ENCODE measurements at places on chromosomes 7 and 10.

DNA sequence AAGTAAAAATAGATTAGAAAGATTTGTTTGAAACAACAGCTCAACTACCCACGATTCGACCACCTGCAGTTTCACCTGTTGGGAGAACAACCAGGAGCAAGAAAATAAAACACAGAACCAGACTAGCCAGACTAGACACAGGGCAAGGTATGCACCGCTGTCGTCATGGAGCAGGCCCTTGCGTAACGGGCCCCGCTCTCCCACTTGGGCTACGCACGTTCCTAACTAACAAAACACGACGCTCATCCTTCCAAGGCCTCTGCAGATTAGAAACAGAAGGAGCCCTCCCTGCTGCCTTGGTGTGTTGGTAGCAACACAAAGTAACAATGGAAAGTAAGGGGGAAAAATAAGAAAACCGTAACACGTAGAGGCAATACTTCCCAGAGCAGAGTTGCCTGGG, 45.1 kb upstream of the ELMO1 start:
- DNase-seq, result no peak

DNA sequence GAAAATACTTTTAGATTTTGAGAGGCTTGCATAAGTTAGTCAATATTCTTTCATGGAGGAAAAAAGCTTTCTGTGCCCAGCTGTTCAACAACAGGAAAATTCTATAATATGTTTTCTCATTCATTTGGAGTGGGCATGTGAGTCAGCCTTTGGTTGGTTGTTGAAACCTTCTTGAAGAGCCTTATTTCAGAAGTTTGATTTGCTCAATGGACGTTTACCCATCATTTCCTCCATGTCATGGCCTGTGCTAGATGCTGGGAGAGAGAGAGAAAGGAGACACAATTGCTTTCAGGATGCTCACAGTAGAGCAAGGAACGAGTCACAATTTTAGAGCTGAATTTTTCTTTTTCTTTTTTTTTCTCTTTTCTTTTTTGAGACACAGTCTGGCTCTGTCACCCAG, 181.7 kb downstream of the PRKCQ start:
- DNase-seq, result no peak

DNA sequence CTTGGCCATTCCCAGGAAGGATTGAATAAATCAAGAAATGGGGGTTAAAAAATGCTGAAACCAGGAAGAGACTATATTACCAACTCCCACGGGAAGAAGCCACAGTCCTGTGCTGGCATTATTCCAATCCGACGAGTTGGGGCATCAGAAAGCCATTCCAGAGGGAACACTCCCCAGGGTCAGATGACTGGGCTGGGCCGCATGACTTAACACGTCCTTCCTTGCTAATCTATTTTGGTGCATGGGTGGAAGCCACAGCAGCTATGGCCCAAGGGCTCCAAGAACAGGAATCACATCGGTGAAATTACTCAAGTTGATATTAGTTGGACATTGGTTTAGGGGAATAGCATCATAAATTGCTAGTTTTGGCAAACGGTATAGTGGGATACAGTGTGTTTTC, 592.9 kb upstream of the NRP1 start:
- DNase-seq, result no peak

GRCh38 chr10:12589291-12589690, 239.9 kb downstream of the CAMK1D start:
- DNase-seq, result no peak

DNA sequence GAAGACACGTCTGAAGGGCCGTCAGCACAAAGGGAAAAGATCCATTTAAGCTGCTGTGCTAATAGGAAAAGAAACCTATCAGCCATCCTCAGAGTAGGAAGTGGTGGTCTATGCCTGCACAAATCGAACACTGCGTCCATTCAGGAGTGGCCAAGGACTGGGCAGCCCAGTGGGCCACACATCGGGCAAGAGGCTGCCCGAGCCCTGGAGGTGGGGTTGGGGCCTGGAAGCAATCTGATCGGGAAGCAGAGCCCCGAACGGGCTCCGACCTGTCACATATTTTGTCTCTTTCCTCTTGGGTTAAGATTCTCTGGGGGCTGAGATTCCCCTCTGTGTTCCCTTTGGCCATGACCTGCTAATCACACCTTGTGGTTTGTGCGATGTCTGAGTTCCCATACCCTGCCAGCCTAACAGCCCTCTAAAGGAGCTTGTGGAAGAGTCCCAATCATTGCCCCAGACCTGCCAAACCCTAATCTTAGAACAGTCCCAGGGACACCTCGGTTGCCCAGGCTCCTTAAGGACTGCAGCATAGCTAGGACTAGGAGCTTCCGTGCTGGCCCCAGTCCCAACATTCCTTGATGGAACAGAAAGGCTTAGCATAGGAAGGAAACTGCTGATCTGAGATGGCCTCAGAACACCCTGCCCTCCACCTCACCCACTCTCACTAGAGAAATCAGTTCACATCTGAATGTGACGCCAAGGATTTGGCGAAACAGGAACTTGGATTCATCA, 77.9 kb upstream of the SAMD8 start:
- no peak for DNase-seq

DNA sequence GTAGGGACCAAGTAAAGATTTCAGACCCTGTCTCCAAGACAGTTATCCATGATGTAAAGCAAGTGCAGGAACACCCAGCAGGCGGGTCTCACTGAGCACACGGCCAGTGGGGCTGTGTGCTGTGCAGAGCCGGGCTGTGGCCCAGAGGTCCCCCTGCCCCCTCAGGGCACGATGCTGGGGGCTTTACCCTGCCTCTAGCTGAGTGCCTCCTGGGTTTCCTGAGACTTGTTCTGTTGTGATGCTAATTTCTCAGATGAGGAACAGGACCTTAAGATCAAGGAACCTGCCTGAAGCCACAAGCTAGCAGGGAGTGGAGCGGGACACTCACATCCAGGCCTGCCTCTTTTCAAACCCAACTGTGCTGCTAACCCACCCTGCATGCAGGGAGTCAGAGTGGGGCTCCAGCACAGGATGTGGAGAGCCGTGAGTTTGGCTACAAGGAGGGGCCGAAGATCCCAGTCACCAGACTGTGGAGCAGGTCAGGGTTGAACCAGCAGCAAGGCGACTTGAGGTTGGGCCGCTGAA, 76.1 kb upstream of the LYZL2 start:
- no peak for DNase-seq

- peak; percentile 75 for DNase-seq
Observed at GRCh38 chr10:124678557-124679240, 65.5 kb downstream of the FAM53B start.
